Activated T-helper 1 cell treated with anti-CD3 and anti-CD28 coated beads, Interleukin-2, amount 50 U/mL, for 16 hours (primary cell): ENCODE measurements at places on chromosomes 16 and 17.

DNA sequence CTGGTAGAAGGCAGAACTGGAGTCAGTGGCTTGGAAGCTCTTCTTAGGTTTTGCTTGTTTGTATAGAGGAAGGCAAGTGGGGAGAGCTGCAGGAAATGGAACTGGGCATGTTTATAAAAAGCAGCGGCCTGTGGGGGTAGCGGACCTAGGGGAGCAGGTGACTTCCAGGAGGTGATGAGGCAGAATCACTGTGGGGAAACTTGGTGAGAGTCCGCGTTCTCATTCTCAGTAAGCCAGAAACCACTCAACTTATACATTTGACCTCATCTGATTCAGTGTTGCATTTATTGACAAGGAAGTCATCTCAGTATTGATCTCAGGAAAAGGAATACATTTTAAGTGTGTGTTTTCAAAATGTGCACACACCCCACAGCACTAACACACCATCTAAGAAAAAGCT, 299.8 kb downstream of the CNTNAP4 start:
- DNase-seq = no peak

GRCh38 chr17:48037036-48037837, at the start of gene COPZ2:
Gene COPZ2, minus strand, starts transcription at chr17:48037797. Its CDS starts 20 bp downstream, at chr17:48037777.
- DNase-seq = peak; percentile 44

DNA sequence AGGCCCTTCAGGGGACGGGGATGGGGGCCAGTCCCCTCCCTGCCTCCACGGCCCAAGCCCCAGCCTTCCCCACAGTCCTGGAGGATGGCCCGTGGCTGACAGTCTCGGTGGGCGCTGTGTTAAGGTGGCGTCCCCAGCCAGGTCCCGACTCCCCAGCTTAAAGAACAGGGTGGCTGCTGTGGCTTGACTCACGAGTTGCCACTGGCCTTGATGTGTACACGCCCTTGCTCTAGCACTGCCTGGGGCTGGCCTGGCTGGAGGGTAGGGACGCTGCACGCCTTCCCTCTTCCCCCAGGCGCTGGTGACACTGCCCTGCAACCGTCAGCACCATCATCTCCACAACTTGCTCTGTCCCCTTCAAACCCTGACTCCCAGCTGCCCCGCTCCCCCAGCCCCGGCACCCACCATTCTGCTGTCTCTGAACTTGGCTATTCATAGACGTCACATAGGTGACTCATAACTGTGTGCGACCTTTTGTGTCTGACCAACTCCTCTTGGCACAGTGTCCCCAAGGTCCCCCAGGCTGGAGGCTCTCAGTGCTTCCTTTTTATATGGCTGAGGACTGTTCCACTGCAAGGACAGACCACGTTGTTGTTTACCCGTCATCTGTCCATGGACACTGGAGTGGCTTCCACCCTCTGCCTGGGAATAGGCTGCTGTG, 6.3 kb downstream of the GNPTG start:
- no peak for DNase-seq

GRCh38 chr17:45226576-45226975, 4.9 kb downstream of the FMNL1 start:
- no peak for DNase-seq

GRCh38 chr17:82043507-82043906, 6.0 kb upstream of the DCXR start:
- DNase-seq = no peak

- no peak for DNase-seq
Measured at GRCh38 chr16:82980810-82981209, 354.0 kb downstream of the CDH13 start.

GRCh38 chr16:18834864-18835263, 33.5 kb upstream of the ARL6IP1 start:
- DNase-seq = no peak

DNA sequence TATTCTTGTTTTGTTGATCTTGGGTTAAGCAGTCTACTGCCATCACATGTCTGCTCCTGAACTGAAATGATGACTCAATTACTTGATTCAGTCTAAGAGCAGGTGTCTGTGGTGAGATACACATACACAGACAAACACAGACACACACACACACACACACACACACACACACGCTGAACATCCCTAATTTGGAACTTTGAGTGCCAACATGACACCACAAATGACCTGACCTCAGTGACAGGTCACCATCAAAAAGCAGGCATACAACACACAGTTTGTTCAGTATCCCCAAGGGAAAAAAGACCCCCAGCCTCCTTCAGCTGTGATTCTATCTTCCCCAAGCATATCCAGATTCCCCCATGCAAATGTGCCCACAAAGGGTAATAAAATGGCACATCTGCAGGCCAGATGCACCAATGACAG, 130.1 kb upstream of the TMEM97 start:
- DNase-seq = no peak

- no peak for DNase-seq
Measured at GRCh38 chr16:85759631-85760419, 8.9 kb upstream of the C16orf74 start.

- no peak for DNase-seq
Measured at GRCh38 chr17:80594431-80595269, 50.0 kb downstream of the RPTOR start.

- DNase-seq = no peak
Measured at GRCh38 chr17:8141741-8142140, 10.5 kb downstream of the PER1 start.
